Ascending aorta (tissue), 2 donors: ENCODE measurements at places on chromosomes 4 and X.

DNA sequence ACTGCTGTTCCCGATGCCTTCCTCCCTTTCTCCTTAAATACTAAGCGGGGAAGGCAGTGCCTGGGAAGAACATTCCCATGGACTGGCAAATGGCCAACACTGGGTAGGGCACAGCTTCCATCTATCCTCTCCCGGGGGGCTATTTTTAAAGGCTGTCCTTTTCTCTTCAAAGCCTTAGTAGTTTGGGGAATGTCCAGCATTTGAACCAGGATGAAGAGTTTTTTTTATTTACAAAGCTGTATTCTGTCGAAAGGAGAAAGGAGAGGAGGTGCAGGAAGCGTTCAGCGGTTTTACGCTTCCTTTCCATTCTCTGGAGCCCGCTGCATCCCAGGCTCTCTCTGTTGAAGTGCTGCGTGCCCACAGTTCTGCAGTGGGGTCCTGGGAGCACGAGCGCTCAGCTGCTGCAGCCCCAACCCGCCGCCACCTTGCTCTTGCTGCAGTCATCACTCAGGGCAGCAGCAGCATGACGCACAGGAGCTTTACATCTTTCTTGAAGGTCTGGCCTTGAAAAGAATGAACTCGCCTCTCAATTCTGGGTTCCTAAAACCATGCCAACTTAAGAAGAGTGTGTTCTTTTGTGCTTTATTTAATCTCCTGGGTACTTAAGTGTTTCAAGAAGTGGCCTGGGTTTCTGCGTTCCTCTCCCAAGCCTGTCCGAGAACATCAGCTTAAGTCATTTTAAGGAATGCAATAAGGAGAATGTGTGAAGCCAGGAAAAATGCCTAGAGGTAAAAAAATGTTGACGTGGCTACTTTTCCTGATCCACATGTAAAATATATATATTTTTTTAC lies 427.2 kb downstream of the MAPK10 start:
- H3K27me3 ChIP-seq = no peaks in the 10 kb centered on the region
- no peaks in the 10 kb centered on the region for H3K36me3 ChIP-seq
- peak overlapping the region; percentile 42 for H3K27ac ChIP-seq
- no peak for DNase-seq
- H3K4me3 ChIP-seq = no peak overlapping the region
- H3K4me1 ChIP-seq = peaks cover 16% of the 10 kb centered on the region

- H3K27me3 ChIP-seq = no peaks in the 10 kb centered on the region
- H3K4me1 ChIP-seq = no peaks in the 10 kb centered on the region
- no peaks in the 10 kb centered on the region for H3K36me3 ChIP-seq
- no peak for DNase-seq
- no peak overlapping the region for H3K27ac ChIP-seq
These were observed 114.9 kb upstream of the TEX13D start for GRCh38 chrX:124217304-124218251.

DNA sequence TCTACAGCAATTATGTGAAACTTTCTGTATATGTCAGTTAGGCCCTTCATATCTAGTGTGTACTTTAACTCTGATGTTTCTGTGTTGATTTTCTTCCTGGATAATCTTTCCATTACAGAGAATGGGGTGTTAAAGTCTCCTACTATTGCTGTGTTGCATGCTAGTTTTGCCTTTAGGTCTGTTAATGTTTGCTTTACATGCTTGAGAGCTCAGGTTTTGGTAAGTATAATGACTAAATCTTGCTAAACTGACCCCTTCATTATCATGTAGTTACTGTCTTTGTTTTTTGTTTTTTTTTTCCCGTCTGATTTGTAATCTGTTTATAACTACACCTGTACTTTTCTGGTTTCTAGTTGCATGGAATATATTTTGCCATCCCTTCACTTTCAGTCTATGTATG lies 63.6 kb upstream of the UGT2B15 start:
- no peaks in the 10 kb centered on the region for H3K36me3 ChIP-seq
- no peak for DNase-seq
- no peak overlapping the region for H3K4me3 ChIP-seq
- H3K27ac ChIP-seq = no peak overlapping the region
- no peaks in the 10 kb centered on the region for H3K4me1 ChIP-seq
- H3K27me3 ChIP-seq = no peaks in the 10 kb centered on the region

- no peak overlapping the region for H3K4me3 ChIP-seq
- H3K36me3 ChIP-seq = no peaks in the 10 kb centered on the region
- H3K4me1 ChIP-seq = no peaks in the 10 kb centered on the region
- H3K27me3 ChIP-seq = no peaks in the 10 kb centered on the region
These were observed 14.1 kb downstream of the CD40LG start for GRCh38 chrX:136662104-136662503.

DNA sequence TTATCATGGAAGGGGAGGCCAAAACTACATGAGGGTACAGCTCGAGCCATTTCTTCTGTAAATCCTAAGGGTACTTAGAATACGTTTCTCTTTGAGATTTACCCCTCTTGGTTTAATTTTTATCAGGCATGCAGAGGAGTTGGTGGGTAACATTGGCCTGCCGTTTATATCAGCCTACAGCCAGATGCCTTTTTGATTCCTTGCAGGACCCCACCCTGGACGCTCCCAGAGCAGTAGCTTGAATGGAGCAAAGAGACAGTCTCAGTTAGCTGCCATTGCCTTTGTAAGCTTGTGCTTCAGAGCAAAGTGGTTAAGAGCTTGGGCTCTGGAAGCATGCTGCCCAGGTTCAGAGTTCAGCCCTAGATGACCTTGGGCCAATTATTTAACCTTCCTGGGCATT lies 9.0 kb downstream of the DOCK11 start:
- H3K27me3 ChIP-seq = no peaks in the 10 kb centered on the region
- DNase-seq = no peak

GRCh38 chr4:11428231-11428898 lies at the start of gene HS3ST1:
Gene HS3ST1, minus strand, starts transcription at chr4:11428894. Its CDS starts 28,889 bp downstream, at chr4:11400005.
- H3K4me3 ChIP-seq = peak within 1 kb of the TSS; percentile 67
- no peak within 1 kb of the TSS for H3K27ac ChIP-seq
- no peaks in the 10 kb centered on the region for H3K27me3 ChIP-seq
- no peaks in the 10 kb centered on the region for H3K4me1 ChIP-seq
- no peaks in the 10 kb centered on the region for H3K36me3 ChIP-seq

DNA sequence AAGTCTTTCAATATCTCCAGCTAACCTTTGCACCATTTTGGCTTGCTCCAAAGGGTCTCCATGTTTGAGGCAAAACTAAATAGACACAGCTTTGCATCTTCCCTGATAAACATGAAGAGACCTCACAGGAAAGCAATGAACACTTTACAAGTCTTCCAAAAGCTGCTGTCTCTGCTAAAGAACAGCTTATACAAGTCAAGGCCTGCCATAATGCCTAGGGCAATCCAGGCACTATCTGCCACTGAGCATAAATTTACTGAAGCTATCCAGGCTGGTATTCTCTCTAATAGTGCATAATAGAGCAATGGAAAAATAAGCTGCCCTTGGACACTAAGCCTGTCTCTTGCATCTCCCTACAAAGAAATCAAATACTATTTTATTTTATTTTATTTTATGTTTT lies 60.1 kb upstream of the S100G start:
- H3K27ac ChIP-seq = no peak overlapping the region
- H3K36me3 ChIP-seq = no peaks in the 10 kb centered on the region
- H3K4me3 ChIP-seq = no peak overlapping the region
- no peak for DNase-seq
- H3K4me1 ChIP-seq = no peaks in the 10 kb centered on the region

DNA sequence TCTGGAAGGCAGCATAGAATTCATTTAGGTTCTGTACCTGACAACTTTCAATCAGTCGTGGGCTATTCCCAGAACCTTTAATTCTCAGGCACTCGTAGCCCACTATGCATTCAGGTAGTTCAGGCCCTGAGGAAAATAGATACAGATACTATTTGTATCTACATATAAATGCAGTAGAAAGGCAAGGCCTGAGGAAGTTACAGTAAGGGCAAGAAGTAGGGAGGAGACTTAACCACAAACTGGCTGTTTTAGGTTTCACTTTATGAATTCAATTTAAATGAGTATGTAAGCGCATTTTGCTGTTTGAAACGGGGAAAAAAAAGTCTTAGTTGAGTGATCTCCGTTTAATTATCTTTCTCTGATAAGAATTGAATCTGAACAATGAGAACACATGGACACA lies 529.4 kb upstream of the ATOH1 start:
- H3K36me3 ChIP-seq = no peaks in the 10 kb centered on the region
- no peak for DNase-seq
- no peak overlapping the region for H3K4me3 ChIP-seq
- H3K4me1 ChIP-seq = no peaks in the 10 kb centered on the region
- no peaks in the 10 kb centered on the region for H3K27me3 ChIP-seq
- H3K27ac ChIP-seq = no peak overlapping the region

- DNase-seq = no peak
- H3K36me3 ChIP-seq = no peaks in the 10 kb centered on the region
- H3K27me3 ChIP-seq = no peaks in the 10 kb centered on the region
- H3K27ac ChIP-seq = no peak overlapping the region
These were observed 93.3 kb downstream of the RASGEF1B start for GRCh38 chr4:81378386-81378785.

DNA sequence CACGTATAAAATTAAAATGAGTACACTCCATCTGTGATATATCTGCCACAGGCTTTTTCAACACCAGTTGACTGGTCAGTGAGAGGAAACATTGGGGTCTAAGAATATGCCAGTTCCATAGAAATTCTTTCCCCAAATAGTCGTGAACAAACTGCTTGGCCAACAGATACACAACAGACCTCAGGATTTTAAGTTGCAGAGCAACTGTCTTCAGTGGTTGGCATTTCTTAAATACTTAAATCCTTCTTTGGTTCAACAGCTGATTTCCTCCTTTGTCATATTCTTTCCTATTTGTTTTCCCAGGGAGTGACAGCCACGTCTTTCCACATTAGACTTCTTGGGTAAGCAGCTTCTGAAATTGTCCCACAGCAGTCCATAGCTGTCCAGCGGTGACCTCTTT lies 7.0 kb upstream of the DDX60 start:
- no peak for DNase-seq
- H3K36me3 ChIP-seq = no peaks in the 10 kb centered on the region
- H3K27me3 ChIP-seq = no peaks in the 10 kb centered on the region
- H3K4me3 ChIP-seq = no peak overlapping the region

DNA sequence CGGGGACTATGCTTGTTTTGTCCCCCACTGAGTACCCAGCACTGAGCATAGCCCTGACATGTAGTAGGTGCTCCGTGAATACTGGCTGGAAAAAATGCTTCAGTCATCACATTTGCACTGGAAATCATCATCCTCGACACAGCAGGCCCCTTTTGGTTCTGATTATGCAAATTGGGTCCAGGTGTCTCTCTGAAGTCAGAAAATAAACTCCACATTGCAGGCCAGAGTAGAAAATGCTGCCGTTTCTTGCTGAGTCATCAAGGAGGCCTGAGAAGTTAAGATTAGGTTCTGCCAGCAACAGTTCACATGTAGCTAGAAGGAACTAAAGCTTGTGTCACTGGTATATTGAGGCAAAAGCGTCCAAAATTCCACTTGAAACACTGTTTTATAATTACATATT lies 15.0 kb upstream of the STK32B start:
- no peaks in the 10 kb centered on the region for H3K36me3 ChIP-seq
- no peak overlapping the region for H3K4me3 ChIP-seq
- no peaks in the 10 kb centered on the region for H3K27me3 ChIP-seq

GRCh38 chr4:70749313-70749712 lies 27.5 kb downstream of the RUFY3 start:
- H3K27me3 ChIP-seq = no peaks in the 10 kb centered on the region
- no peaks in the 10 kb centered on the region for H3K4me1 ChIP-seq
- H3K4me3 ChIP-seq = no peak overlapping the region
- no peak overlapping the region for H3K27ac ChIP-seq
- H3K36me3 ChIP-seq = no peaks in the 10 kb centered on the region
